Activated T-helper 17 cell treated with anti-CD3 and anti-CD28 coated beads, Interleukin-2, amount 50 U/mL, for 72 hours (primary cell): ENCODE measurements at places on chromosomes 16 and 17.

DNA sequence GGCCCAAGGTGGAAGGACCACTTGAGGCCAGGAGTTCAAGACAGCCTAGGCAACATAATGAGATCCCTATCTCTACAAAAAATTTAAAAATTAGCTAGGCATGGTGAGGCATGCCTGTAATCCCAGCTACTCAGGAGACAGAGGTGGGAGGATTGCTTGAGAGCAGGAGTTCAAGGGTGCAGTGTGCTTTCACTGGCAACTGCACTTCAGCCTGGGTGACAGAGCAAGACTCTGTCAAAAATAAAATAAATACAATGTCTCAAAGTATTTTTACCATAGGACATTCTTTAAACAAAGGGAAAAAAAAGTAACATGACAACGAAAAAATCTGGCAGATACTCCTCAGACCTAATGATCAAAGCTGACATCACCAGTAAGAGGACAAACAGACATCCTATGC, 72.6 kb downstream of the FBXL20 start:
- ATAC-seq: no peak

- no peak for ATAC-seq
These were observed 14.0 kb upstream of the RBFOX3 start for GRCh38 chr17:79624718-79625478.

GRCh38 chr17:5789528-5789927, 205.2 kb upstream of the NLRP1 start:
- ATAC-seq: no peak

DNA sequence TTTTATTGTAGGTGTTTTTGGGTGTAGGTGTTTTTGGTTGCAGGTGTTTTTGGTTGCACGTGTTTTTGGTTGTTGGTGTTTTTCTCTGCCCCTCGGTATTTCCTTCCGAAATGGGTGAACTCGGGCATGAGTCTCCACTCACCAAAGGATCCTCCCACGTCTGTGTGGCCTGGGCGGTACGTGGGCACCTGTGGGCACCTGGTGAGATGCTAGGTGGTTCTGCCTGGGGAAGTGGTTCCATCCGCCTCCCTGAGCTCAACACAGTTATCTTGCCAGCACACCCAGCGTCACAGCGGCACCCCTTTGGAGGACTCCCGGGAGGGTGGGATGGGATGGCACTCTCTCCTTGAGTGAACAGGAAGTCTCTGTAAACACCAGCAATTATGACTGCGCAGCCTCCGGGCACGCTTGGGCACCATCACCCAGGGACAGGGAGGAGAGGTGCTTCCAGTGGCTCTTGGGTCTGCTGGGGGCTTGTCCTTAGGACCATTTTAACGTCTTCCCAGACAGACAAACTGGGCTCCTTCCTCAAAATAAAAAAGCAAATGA, 29.8 kb downstream of the COX4I1 start:
- ATAC-seq: no peak

DNA sequence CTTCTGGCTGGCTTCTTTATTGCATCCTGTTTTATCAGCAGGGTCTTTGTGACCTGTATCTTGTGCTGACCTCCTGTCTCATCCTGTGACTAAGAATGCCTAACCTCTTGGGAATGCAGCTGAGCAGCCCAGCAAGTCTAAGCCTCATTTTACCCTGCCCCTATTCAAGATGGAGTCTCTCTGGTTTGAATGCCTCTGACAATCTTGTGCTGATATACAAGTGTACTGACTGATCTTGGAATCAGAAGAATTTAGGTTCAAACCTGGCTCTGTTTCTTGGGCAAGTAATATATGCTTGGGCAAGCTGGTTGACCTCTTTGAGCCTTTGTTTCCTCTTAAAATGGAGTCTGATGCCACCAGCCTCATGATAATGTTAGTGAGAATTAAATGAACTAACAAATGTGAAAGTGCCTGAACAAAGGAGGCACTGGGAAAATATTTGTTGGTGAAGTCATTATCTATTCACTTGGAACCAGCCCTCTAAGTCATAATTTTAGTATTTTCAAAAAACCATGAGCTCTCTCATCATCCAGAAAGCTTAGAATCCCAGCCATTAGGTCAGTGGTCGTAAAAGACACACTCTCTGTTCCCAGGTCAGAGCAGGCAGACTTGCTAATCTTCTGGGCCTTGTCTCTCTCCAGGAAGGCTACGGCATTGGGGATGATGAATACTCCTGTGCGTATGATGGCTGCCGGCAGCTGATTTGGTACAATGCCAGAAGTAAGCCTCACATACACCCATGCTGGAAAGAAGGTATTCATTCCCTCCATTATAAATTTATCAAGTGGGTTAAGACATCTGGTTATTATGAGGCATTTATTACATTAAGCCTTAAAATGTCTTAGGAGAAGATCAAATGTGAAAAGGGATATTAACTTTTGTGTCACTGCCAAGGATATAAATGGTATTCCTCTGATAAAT, 18.1 kb upstream of the ARL2BP start:
- ATAC-seq: no peak

GRCh38 chr17:29603109-29603674, 10.3 kb downstream of the ANKRD13B start:
- no peak for ATAC-seq

- ATAC-seq: no peak
These were observed 65.7 kb downstream of the TMEM132E start for GRCh38 chr17:34644941-34645550.

DNA sequence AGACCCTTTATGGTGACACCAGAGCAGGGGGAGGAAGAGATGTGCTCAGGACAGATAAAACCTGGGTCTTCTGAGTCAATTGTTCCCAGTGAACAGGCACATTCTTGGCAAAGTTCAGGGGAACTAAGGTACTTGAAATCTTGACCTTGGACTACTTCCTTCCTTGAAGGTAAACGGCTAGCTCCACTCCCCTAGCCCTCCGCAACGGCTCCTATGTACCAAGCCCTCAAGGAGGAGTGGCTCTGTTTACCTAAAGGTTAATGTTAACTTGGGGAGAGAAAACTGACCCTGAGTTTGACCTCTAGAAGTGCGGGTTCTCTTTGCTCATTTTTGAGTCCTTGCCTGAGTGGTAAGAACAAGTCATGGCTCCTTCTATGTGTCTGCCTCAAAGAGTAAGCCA, 7.8 kb downstream of the TTLL6 start:
- ATAC-seq: no peak

GRCh38 chr17:66943484-66943883, 21.0 kb upstream of the CACNG4 start:
- ATAC-seq: no peak

DNA sequence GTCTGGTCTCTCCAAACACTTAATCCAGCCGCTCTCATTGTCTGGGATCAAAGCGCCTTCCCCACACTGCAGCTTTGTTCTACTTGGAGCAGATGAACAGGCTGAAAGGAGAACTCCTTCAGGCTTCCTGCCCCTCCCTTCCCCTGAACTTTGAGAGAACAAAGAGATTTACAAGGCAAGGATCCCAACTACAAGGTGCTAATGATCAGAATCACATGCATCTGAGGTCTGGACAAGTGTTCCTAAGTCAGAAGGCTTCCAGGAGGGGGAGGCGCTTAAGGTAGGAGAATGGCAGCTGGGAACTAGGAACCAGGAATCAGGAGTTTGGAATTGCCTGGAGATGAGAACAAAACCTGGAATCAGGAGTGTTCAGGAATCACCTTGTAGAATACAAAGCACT, 606.3 kb upstream of the CDH11 start:
- no peak for ATAC-seq

GRCh38 chr17:40419559-40420331, 2.0 kb upstream of the TOP2A start:
- peak; percentile 3 for ATAC-seq

GRCh38 chr16:56332464-56333079, 92.8 kb downstream of the AMFR start:
- ATAC-seq: peak; percentile 60

DNA sequence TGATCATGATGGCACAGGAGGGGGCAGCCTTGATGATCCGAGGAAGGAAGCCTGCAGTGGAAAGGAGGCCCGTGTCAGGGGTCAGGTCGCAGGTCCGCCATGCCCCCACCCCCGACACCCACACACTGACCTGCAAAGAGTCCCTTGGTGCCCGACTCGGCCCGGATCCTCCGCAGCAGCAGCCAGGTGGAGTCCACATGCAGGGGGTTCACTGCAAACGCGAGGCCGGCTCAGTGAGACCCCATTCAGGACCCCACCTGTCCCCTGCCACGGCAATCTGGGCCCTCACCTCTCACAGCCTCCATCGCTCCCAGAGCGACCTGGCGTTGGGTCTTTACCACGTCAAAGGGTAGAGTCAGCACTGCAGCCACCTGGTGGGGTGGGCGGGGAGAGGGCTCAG, 4.6 kb downstream of the SLC25A39 start:
- no peak for ATAC-seq

GRCh38 chr17:1078831-1079561, 82.1 kb downstream of the TIMM22 start:
- no peak for ATAC-seq

GRCh38 chr17:77884967-77885641, 73.4 kb upstream of the TNRC6C start:
- no peak for ATAC-seq

DNA sequence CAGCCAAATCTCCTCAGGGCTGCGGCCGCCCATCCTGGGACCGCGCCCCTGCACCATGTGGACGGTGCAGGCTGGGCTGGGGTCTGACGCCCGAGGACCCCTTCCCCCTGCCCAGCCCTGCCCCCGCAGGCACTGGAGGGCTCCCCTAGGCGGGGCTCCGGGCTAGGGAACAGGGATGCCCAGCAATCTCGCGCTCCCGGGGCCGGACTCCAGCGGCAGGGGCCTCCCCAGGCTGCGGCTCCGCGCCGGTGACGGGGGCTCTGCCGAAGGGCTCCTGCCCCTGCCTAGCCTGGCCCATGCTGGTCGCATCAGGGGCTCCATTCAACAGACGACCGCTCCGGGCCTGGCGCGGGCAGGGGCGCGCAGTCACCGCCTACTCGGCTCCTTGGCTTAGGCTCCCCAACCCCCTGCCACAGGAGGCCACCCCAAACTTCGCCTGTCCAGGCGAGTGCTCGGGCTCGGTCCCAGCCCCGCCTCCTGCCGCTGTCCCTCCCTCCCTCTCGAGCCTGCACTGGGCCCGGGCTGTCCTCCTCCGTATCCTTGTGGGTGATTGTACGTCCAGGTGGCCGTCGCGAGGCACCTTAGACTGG, 27.4 kb upstream of the ADORA2B start:
- no peak for ATAC-seq

- no peak for ATAC-seq
These were observed 508.2 kb upstream of the KIF2B start for GRCh38 chr17:53314521-53314920.

DNA sequence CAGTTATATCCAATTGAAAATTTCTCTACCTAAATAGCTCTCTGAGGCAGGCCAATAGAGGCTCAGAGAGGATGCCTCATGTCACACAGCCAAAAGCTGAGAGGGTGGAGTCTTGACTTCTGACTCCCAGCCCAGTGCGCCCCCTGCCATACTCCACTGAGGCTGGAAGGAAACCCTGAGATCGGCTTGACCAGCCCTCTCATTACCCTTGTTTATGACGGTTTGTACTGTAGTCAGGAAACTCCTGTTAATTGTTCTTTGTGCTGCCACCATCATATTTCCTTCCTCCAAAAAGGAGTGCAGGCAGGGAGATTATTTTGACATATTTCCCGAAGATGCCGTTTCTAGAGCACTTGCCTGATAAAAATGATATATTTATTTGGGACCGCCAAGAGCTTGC, 107.9 kb downstream of the AIPL1 start:
- no peak for ATAC-seq

GRCh38 chr17:59825533-59826322, 67.0 kb downstream of the TUBD1 start:
- peak; percentile 57 for ATAC-seq

DNA sequence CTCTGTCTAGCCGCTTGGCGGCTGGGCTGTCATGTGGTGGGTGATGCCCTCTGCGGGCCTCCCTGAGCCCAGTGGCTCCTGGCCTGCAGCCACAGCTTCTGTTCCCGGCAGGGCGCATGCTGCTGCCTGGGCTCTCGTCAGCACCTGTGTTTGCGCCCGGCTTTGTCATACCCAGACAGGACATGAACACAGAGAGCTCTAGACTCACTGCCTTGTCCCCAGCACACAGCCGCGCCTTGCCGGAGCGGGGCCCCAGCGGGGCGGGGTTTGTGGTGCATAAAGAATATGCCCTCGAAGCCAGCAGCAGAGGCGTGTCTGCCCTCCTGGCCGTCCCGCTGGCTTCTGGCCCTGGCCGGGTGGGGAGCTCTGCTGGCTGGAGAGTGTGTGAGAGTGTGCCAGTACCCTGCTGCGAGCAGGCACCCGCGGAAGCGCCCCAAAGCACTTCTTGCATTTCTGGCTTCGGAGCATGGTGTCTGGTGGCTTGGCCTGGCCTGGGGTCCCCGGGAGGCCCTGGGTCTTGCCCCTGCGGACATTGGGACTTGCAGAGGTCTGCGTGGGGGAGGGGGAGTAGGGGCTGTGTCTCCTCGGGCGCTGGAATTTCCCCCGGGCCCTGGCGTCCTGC, 14.4 kb downstream of the ASPSCR1 start:
- no peak for ATAC-seq

DNA sequence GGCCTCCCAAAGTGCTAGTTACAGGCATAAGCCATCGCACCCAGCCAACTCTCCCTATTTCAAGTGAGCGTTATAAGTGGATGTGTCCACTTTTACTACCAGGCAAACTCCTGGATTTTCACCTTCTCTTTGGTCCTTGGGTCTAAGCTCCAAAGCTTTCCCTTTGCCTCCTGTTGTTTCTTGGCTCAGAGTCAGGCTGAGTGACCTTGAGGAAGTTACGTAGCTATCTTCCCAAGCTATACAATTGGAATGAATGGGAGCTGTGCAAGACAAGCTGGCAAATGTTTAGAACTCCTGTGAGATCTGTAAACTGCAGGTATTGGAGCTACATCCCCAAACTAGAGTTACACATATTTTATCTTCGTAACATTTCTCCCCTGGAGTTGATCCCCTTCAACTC, 20.3 kb downstream of the NXPH3 start:
- ATAC-seq: no peak

- ATAC-seq: peak; percentile 54
These were observed 733 bp downstream of the CHRNB1 start for GRCh38 chr17:7445619-7445968.

GRCh38 chr16:2963723-2964474, at the start of gene KREMEN2:
TSS of gene KREMEN2 (plus strand) at chr16:2964275. CDS start at chr16:2964521, 246 bp downstream.
- no peak for ATAC-seq

DNA sequence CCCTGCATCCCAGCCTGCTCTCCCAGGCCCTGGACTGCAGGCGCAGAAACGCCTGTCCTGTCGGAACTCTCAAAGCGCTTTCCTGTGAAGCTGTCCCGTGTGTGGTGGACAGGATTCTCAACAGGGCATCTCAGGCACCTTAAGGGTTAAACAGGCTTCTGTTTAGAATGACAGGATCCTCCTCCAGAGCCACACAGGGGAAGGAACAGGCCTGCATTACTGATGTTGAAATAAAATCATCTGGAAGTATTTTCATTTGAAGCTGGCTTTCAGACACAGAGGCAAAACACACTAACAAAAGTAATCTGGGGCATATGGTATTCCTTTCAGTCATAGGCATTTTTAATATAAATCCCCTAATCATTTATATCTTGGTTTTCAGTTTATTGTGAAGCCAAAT, 7.4 kb downstream of the HS3ST3A1 start:
- ATAC-seq: no peak

DNA sequence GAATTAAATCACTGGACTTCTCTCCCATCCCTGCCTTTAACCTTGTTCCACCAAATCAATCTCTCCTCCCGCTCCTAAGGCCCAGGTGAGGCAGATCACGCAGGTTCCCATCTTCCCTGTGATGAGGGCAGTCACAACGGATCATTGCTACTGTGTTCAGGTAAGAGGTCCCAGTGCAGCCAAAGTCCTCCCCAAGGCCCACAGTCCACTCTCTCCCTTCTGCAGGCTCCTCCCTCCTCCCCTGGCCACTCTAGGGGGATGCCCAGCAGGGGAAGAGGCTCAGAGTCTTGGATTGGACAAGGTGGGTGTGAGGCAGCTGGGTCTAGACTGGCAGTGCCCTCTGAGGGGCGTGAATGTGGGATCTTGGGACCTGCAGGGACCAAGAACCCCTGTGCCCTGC, 2.6 kb upstream of the ADGRG3 start:
- no peak for ATAC-seq
